Mammary microvascular endothelial cell (primary cell): ENCODE measurements at places on chromosomes 7 and 10. TPM values are rescaled to one million over a fixed set of nuclear protein-coding genes. Genes with fewer than 3 reads are reported as not detected.

Gene NPTX2
- 0.49 and 0.60 TPM in 2 replicates for total RNA-seq

Gene DDX50
- total RNA-seq, result 22.3 and 29.2 TPM in 2 replicates

Gene COL13A1
- 57.4 and 77.5 TPM in 2 replicates for total RNA-seq

Gene ADAM12
- 0.07 and 0.20 TPM in 2 replicates for total RNA-seq

Gene RFC2
- 41.6 and 43.0 TPM in 2 replicates for total RNA-seq

Gene LRRC4
- total RNA-seq, result 0.44 and 0.60 TPM in 2 replicates

Gene OIT3
- total RNA-seq, result not detected in 2 replicates

Gene FFAR4
- not detected in 2 replicates for total RNA-seq

Gene TSPAN14
- 219 and 252 TPM in 2 replicates for total RNA-seq

Gene ECHDC3
- total RNA-seq, result 20.0 and 23.8 TPM in 2 replicates

Gene ELN
- total RNA-seq, result 0.25 and 1.8 TPM in 2 replicates

Gene OR2A42
- under 0.01 TPM in 1 of 2 replicates, not detected in the other for total RNA-seq

Gene SRRM3
- total RNA-seq, result 0.10 and 0.93 TPM in 2 replicates

Gene CCL24
- total RNA-seq, result not detected in 2 replicates

Gene SPDYE5
- total RNA-seq, result not detected in 2 replicates

Gene CALCR
- not detected in 2 replicates for total RNA-seq

Gene FASTK
- total RNA-seq, result 58.4 and 84.6 TPM in 2 replicates

Gene SPDYE11
- not detected in 2 replicates for total RNA-seq

Gene TWIST1
- total RNA-seq, result not detected in 2 replicates

Gene HEPACAM2
- total RNA-seq, result not detected in 2 replicates

Gene ATRNL1
- total RNA-seq, result not detected in 2 replicates

Gene PNLIPRP3
- not detected in 2 replicates for total RNA-seq

Gene ITGA8
- total RNA-seq, result 0.44 and 0.53 TPM in 2 replicates

Gene PROSER2
- 21.5 and 26.4 TPM in 2 replicates for total RNA-seq

Gene IL2RA
- total RNA-seq, result not detected in 2 replicates

Gene ELFN1
- total RNA-seq, result 0.84 and 1.1 TPM in 2 replicates

Gene SAMD9L
- total RNA-seq, result 35.8 and 40.4 TPM in 2 replicates

Gene UCN3
- not detected in 2 replicates for total RNA-seq

Gene SLC13A1
- not detected in 2 replicates for total RNA-seq

Gene EBLN1
- total RNA-seq, result not detected in 2 replicates

Gene CYP2E1
- total RNA-seq, result under 0.01 and 0.10 TPM in 2 replicates

Gene CNPY1
- total RNA-seq, result not detected in 2 replicates

Gene STAMBPL1
- 0.44 and 0.67 TPM in 2 replicates for total RNA-seq

Gene LFNG
- 4.5 and 7.3 TPM in 2 replicates for total RNA-seq

Gene OR6B1
- total RNA-seq, result not detected in 2 replicates

Gene GPR26
- total RNA-seq, result not detected in 2 replicates

Gene ACHE
- total RNA-seq, result 0.54 and 0.67 TPM in 2 replicates

Gene SKAP2
- 31.1 and 40.2 TPM in 2 replicates for total RNA-seq

Gene ABCC2
- total RNA-seq, result 0.07 and 0.49 TPM in 2 replicates

Gene TFEC
- 8.3 and 10.9 TPM in 2 replicates for total RNA-seq

Gene RBM20
- total RNA-seq, result 0.13 and 0.15 TPM in 2 replicates

Gene AGR3
- total RNA-seq, result not detected in 2 replicates

Gene PLEKHS1
- not detected in 2 replicates for total RNA-seq

Gene SEMA3D
- total RNA-seq, result 3.2 and 3.8 TPM in 2 replicates

Gene ZNF248
- total RNA-seq, result 2.3 and 4.9 TPM in 2 replicates

Gene CYP2C19
- total RNA-seq, result not detected in 2 replicates

Gene FOXI2
- total RNA-seq, result not detected in 2 replicates

Gene AMZ1
- not detected in 2 replicates for total RNA-seq

Gene TAF3
- 3.1 and 4.0 TPM in 2 replicates for total RNA-seq
